ENCODE measurements at places on chromosomes 3 and 15.

GRCh38 chr3:131371688-131372066 lies 9.9 kb upstream of the NUDT16 start:
- no peak for DNase-seq

GRCh38 chr3:63613561-63613960 lies 38.9 kb upstream of the SNTN start:
- no peak for DNase-seq

GRCh38 chr15:81781395-81781794 lies 264.4 kb downstream of the MEX3B start:
- DNase-seq: no peak

- no peak for DNase-seq
Measured at GRCh38 chr3:149566292-149566975, 91.4 kb downstream of the WWTR1 start.

- DNase-seq: no peak
Measured at GRCh38 chr15:65275104-65275727, 11.5 kb downstream of the PARP16 start.

GRCh38 chr15:64703632-64703959 lies 71.8 kb downstream of the RBPMS2 start:
- DNase-seq: no peak

GRCh38 chr3:50047426-50047825 lies 41.3 kb upstream of the RBM5 start:
- no peak for DNase-seq

- DNase-seq: no peak
Measured at GRCh38 chr15:58562135-58562534, 130.3 kb downstream of the LIPC start.

DNA sequence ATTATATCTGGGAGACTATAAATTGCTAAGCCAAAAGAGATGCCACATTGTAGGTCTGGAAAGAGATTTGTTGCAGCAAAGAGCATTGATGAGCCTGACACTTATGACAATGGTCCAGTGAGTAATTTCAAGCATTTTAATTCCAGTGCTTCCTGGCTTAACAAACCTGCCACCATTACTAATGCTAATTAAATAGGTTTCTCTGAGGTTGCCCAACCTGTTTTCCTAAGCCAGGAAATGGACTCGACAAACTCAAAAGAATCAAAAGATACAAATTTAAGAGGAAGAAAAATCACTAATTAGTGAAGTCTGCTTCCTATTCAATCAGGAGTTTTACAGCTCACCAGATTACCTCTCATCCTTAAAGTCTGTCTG lies 36.7 kb upstream of the CTDSPL start:
- DNase-seq: no peak

DNA sequence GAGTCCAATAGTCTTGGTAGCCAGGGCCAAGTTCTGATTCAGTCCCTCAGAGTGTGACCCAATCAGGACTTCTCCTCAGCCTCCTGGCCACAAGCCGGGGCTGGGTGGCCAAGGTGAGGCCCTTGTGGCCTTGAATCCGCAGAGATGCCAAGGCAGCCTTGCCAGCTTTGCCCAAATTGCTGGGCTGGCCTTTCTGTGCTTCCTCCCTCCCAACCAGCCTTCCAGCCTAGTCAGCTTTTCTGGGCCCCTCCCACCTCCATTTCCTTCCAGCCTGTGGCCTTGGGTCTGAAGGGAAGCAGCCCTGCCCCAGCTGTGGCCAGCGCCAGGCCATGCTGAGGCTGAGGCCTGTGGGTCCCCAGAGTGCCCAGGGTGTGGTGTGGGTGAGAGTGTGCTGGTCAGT lies 34.3 kb upstream of the ANKDD1A start:
- DNase-seq: peak; percentile 93

DNA sequence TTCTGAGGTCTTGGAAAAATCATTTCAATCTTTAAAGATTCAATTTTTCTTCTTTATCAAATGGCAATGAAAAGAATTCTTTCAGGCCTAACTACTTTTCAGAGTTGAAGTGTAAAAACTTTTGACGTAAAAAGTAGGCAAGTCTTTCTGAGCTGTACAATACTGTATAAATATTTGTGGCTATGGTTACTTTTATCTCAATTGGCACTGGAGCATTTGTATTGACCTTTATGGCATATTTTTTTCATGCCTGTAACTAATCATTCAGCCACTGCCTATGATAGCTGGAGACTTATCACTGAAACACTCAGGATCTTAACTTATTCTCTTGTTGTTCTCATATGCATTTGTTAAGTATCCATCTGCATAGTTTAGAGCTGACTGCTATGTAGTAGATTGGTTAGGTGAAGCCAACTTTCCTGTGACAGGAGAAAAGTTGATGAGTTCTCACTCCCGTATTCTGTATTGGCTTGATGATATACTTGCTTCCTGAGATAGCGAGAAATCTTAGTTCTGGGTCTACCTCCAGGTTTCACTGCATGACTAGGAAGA lies 290.4 kb upstream of the TBL1XR1 start:
- DNase-seq: no peak

DNA sequence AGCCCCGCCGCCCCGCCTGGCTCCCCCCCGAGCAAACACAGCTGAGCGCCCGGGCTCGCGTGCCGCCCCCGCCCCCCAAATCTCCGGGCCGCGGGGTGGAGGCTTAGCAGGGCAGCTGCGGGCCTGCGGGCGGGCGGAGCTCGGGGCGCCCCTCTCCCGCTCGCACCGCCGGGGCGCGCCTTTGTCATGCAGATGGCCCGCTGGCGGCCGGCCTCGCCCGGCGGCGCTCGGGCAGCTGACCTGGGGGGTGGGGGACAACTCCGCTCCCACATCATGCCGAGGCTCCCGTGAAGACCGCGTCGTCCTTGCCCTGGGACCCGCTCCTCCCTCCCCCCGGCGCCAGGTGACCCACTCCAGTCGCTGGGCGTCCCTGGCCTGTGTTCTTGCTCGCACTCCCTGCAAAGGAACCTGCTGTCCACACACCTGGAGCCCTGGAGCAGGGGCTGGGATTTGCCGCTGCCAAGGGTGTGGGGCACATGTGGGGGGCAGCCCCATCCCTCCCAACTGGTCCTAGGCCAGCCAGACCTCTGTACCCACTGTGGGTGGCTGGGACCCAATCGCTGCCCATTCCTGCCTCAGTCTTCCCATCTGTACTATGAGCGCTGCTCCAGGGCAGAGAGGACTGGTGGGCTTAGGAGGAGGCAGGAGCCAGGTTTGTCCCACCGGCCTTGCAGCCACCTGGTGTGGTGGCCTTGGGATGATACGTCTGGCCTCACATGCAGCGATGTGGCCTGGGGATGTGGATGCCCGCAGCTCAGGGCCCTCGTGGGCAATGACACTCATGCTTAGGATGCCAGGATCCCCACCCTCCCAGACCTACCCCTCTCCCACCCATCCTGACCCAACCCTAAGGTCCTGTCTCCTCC lies 33.5 kb downstream of the DNAJB8 start:
- no peak for DNase-seq

GRCh38 chr3:72633534-72633933 lies 214.7 kb downstream of the SHQ1 start:
- no peak for DNase-seq

DNA sequence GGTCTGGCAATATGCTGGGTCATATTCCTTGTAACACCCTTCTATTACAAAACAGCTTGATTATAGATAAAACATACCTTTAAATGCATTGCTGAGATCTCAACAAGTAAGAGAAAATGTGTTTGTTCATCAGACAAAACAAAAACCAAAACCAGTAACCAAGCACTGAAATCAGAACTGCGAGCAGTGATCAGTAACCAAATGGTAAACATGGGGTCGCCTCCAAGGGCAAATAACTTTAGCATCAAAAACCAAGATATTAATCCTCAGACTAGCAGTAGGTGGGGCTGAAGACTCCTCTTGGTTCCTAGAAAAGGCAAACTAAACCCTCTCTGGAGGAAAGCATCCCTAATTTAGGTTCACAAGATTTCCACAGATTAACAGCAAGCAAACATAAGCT lies 6.6 kb upstream of the HESX1 start:
- no peak for DNase-seq

- DNase-seq: no peak
Measured at GRCh38 chr3:12353796-12354525, 65.1 kb downstream of the PPARG start.

- DNase-seq: no peak
Measured at GRCh38 chr3:550471-550870, 353.9 kb downstream of the CHL1 start.

DNA sequence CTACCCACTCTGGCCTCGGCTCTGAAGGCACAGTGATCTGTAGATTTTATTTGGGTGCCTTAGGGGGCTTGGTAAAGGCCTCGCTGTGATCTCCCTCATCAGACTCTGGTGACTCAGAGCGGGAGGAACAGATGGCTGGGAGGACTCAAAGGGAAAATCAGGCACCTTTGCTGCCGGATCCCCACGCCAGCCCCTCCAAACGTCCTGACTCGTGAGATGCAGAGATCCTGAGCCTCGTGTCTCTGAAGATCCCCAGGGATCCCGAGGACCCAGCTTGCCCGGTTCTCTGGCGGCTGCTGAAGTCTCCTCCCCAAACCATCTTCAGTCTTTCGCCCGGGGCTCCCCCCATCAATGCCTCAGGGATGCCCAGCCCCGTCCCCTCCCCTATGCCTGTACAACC lies 32.8 kb downstream of the MUC20 start:
- DNase-seq: no peak

- DNase-seq: no peak
Measured at GRCh38 chr3:47590216-47590615, 11.6 kb upstream of the CSPG5 start.

DNA sequence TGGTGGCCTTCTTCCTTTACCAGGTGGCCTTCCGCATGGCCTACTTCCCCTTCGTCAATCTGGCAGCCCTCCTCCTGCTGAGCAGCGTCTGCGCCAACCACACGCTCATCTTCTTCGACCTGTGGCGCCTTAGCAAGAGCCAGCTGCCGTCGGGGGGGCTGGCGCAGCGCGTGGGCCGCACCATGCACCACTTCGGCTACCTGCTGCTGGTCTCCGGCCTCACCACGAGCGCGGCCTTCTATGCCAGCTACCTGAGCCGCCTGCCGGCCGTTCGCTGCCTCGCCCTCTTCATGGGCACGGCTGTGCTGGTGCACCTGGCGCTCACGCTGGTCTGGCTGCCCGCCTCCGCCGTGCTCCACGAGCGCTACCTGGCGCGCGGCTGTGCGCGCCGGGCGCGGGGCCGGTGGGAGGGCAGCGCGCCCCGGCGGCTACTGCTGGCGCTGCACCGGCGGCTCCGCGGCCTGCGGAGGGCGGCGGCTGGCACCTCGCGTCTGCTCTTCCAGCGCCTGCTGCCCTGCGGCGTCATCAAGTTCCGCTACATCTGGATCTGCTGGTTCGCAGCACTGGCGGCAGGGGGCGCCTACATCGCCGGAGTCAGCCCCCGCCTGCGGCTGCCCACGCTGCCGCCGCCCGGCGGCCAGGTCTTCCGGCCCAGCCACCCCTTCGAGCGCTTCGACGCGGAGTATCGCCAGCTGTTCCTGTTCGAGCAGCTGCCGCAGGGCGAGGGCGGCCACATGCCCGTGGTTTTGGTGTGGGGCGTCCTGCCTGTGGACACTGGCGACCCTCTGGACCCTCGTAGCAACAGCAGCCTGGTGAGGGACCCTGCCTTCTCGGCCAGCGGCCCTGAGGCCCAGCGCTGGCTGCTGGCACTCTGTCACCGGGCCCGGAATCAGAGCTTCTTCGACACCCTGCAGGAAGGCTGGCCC lies 9.9 kb downstream of the DISP2 start:
- peak; percentile 92 for DNase-seq

- DNase-seq: no peak
Measured at GRCh38 chr3:22982981-22983587, 220.0 kb upstream of the UBE2E2 start.

- no peak for DNase-seq
Measured at GRCh38 chr3:154384479-154384878, 45.5 kb downstream of the GPR149 start.

DNA sequence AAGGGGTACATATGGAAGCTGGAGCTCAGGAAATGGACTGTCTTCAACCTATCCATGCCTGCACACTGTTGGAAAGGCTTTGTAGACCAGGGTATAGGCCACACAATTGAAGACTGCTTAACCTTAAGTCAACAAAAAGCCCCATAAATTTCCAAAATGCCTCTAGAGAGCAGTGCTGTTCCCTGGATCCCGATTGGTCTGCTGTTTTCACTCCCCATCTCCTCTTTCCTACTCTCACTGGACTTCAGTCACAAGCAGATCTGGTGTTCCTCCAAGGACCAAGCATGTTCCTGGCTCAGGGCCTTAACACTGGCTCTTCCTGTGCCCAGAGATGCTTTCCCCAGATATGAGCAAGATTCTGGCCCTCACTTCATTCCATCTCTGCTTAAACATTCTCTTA lies 22.8 kb upstream of the LRRC34 start:
- no peak for DNase-seq

GRCh38 chr3:5057857-5058324 lies 64.2 kb upstream of the ARL8B start:
- DNase-seq: peak; percentile 87

DNA sequence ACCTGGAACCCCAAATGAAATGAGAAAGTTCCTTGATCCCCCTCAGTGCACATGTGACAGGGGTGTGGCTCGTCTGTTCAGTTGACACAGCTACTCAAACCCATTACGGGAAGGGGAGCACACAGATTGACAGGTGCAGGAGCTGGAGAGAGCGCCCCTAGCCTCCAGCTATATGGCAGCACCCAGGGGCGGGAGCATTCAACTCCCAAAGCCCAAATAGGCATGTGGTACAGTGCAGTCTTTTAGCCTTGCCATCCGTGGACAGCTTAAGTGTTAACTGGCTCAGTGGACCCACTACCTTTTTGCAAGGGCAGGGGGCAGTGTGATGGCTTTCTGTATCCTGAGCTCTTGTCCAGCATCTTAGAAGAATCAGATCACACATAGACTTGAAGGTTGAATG lies 1374.2 kb upstream of the ALCAM start:
- no peak for DNase-seq

DNA sequence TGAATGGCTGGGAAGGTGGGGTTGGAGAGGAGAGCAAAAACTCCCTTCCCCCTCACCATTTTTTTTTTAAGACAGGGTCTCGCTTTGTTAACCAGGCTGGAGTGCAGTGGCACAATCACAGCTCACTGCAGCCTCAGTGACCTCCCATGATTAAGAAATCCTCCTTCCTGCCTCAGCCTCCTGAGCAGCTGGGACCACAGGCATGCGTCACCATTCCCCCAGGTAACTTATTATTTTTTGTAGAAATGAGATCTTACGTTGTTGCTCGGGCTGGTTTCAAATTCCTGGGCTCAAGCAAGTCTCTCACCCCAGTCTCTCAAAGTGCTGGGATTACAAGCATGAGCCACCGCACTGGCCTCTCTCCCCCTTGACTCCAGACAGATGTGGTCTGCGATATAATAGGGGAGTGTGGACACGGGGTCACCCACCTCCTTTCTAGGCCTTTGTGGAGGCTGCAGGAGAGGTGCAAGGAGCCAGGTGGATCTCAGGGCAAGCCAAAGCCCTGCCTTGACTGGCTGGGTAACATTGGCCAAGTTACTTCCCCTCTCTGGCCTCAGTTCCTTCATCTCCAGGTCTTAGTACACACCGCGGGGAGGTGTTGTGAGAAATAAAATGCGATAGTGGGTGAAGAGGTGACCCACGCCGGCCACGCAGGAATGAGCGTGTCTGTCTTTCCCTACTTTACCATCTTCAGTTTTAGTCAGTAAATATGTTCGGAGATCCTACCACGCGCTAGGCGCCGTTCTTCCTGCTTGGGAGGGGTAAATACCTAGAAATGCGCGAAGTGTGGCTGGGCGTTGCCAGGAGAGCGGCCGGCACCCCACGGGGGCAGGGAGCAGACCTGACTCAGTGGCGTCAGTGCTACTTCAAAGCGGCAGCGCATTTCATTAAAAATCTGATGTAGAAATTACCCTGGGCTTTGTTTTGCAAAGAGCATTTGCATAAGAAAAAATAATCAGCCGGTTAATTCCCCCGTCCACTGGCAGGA lies 20.2 kb upstream of the CORO2B start:
- DNase-seq: no peak

Data from right cardiac atrium (tissue), 5 donors.